Adipocyte (in vitro differentiated cells): ENCODE measurements at places on chromosomes 11 and 22.

GRCh38 chr11:16924826-16925560 lies 89.2 kb downstream of the PLEKHA7 start:
- peak; percentile 61 for DNase-seq

DNA sequence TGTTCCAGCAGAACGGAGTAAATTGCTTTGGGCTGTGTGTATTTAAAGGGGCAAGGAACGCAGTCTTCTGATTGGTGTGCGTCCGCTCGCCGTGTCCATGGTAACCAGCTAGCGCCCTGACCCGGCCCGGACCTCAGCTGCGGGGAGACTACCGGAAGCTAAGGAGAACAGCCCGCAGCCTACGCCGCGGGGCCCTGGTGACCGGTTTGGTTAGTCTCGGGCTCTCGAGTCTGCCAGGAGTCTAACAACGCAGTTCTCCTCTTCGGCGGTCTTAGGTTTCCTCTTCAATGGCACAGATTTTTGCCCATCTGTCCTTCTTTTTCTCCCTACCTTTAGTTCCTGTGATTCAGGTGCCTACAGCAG lies 3.5 kb upstream of the OR56A3 start:
- DNase-seq, result no peak

DNA sequence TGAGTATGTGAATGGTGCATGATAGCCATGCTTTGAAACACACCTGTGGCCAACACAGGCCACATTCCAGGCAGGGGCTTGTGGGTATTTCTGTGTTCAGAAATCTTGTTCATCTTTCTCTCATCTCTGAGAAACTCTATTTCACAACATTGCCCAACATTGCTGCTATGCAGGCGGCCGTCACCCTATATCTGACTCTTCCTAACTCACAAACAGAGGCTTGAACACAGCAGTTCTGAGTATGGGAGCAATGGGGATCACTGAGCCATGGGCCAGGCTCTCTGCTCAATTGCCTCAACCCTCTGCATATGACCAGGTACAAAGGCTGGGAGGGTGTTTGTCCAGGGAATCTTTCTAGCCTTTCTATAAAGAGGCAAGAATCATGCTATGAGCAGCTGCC lies 259.9 kb downstream of the BUD13 start:
- DNase-seq, result no peak

- DNase-seq, result no peak
Observed at GRCh38 chr11:96196181-96196662, 146.8 kb downstream of the MAML2 start.

DNA sequence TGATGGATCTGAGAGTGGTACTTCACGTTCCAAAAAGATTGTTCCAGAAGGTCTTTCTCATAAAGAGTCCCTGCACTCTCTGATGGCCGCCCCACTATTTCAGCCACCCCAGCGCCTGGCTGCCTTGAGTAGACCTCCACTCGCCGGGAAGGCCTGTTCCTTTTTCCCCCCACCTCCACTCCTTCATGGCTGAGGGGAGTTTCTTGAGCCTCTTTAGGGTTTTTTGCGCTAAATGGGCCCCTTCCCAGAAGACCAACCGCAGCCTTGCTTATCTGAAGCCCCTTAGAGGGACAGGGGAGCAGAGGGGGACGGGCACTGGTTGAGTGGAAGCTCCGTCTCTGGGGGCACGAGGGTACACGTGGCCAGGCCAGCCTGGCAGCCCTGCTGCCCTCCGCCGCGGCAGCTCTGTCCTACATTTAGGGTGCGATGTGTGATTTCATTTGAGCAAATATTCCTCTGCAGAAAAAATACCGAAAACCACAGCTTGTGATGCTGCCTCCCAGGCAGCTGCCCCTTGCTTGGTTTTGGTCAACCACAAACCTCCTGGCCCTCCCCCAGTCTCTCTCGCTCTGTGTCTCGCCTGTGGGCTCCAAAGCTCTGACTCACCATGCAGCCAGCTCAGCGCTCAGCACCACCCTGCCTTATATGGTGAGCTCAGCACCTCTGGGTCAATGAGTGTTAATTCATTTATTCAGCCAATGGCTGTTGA lies 88.7 kb downstream of the TP53I11 start:
- peak; percentile 98 for DNase-seq

DNA sequence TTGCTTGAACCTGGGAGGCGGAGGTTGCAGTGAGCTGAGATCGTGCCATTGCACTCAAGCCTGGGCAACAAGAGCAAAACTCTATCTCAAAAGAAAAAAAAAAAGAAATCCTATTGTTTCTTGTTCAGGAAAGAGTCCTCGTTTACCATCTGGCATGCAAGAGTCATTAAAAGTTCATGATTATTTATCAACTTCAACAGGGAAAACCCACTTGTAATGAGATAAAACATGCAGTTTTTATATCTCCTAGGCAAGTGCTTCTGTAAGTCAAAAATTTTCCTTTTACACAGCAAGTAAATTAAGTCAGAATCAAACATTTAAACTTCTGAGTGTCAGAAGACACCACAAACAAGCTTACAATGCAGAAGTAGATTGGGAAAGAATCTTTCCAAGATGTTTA lies 94.7 kb upstream of the CLPB start:
- DNase-seq, result no peak
